ENCODE measurements at places on chromosomes 12 and 14.
A peak's percentile ranks its signal among the peaks of the same experiment; 100 is the strongest.

DNA sequence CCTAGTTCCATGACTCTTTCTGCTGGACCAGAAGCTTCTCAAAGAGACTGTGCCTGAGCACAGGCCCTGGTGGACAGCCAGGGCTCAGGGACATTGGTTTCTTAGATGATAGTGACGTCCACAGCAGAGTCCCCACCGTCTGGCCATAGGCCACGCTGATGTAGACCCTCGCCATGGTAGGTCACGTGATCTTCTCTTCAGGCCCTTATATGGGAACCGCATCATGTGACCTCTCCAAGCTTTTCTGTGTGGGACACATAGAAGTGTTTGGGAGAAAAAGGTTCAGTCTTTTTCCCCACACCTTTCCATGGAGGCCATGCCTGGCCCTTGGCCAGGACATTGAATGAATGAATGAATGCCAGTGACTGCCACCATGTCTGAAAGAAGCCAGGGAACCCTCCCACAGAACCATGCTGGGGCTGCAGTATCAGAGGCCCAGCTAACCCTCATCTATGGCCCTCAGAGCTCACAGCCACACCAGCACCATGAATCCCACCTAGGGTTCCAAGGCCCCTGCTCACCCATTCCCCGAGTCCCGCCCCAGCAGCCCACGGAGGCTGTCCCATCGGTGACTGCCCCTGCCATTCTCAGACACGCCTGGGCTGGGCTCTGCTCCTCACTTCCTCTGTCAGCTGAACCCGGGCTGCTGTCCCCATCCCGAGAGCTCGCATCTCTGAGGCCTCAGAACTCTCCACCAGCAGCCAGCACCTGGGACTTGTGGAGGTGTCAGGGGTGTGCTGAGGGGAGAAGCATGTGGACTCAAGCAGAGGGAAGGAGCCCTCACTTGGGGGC, 292.1 kb downstream of the ADGRD1 start:
- DNase-seq: no peak

GRCh38 chr14:65849558-65849957, 437.0 kb downstream of the FUT8 start:
- DNase-seq: no peak

DNA sequence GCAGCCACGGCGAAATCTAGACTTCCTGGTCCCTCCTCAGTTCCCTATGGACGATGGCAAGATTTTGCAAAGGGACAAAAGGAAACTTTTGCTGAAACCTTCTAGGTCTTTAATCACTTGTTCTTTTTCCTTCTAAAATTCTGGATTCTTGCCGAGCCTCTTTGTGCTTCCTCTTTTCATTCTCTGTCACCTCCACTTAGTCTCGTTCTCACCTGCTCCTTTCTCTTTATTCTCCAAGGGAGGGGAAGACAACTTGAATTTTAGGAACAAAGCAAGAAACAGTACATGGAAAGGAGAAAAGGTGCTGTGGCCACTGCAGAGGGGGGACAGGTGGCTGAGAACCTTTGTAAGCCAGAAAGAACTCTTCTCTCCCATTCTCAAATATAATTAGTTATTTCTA, 194.8 kb downstream of the CACNA1C start:
- DNase-seq: no peak

DNA sequence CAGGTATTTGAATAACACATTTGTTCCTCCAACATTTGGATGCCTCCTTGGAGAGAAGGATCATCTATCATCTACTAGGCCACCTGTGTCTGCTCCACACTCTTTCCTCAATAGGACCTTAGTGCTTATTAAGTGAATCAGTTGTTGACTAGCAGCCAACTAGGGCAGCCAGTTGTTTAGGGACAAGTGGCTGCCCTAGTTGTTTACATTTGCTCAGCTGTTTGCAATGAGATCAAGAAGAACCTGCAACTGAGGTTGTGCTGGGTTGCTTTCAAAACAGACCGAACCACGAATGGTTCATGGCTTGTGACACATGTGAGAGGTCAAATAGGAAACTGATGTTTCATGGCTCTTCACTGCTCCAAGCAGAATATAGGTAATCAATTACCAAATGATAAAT, 53.8 kb downstream of the TMCC3 start:
- no peak for DNase-seq

DNA sequence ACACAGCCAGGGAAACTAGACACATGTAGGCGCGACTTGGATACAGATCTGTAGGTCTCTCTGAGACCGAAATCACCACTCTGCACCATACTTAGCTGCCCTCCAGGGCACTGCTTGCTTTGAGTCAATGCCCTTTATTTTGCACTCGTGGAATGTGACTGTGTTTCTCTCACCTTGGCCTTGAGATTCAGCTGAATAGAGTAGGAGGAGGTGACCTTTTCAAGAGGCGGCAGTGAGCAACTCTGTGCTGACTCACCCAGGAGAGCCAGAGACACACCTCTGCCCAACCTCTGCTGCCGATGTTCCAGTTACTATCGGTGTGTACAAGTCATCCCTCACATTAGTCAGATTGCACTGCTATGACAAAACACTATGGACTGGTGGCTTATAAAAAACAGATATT, 583.4 kb downstream of the VRK1 start:
- DNase-seq: no peak

DNA sequence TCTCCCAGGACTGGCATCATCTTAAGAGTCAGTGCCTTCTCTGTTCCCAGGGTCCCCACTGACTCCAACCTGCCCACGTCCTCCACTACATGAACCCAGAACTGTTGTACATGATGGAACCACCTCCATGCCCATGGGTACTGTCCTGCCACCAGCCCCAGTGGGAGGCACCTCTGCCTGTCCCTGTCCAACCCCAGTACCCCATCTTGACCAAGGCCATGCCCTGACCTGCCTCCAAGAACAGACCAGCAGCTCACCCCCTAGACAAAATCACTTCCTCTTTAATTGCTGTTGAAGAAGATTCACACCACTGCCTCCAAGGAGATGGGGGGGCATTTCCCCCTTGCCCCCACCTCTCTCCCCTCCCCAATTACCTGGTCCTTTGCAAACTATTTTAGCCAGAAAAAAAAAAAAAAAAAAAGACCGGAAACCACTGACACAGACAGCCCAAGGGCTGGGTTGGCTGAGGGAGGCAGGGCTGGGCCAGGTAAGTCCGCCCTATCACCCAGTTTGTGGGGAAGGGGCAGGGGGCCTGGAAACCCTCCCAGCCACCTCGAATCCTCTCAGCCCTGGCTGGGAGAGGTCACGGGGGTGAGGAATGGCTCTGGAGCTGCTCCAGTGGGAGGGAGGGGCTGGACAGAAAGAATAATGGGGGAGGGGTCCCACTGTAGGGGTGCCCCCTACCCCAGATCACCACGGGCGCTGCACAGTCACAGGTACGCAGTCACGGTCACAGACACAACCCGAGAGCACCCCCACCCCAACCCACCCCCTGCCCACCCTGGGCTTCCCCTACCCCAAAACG, 13.4 kb downstream of the AGAP2 start:
- DNase-seq: no peak

DNA sequence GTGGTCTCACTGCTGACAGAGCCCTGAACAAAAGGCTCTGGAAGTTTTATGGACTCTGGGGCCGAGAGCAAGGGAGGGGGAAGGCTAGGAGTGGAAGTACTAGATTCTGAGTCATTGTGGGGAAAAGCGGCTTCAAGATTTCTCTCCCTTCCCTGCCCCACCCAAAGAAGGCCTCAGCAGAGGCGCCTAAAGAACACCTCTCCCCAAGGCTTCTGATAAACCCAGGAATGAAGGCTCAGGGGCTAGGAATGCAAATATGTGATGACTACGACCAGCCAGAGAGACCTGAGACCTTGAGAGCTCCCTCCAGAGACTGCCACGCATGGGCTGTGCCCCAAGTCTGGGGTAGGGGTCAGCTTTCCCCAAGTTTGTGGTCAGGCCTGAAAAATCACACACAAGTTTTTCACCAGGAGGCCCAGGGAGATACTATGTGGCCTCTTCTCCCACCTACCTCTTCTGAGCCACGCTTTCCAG, 130.7 kb upstream of the HIF1A start:
- peak; percentile 99 for DNase-seq

- DNase-seq: no peak
Observed at GRCh38 chr14:65827520-65827919, 415.0 kb downstream of the FUT8 start.

- DNase-seq: peak; percentile 43
Observed at GRCh38 chr14:32417956-32418552, 89.0 kb downstream of the AKAP6 start.

DNA sequence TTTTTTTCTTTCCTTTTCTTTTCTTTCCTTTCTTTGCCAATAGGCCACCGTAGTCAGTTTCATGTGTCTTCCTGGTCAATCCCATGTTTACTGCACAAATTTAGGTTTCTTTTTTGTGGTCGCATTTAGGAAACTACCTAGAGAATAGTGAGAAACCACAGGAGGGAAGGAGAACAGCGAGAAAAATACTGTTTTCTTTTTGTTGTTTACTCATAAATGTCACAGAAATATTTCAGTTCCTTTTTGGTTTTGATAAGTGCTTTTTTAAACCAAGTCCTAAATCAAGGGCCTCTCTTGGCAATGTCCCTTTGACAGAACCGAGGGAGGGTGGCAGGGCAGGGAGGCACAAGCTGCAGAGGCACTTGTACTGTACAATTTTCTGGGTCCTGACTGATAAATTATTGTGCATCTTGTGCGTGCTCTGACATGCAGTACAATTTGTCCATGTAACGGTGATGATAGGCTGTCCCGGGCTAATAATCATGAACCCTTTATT, 326.1 kb downstream of the CACNA1C start:
- DNase-seq: no peak

GRCh38 chr14:34983148-34983760, 462 bp downstream of the SRP54 start:
- no peak for DNase-seq

- no peak for DNase-seq
Observed at GRCh38 chr12:4506870-4507269, 31.8 kb upstream of the RAD51AP1 start.

- no peak for DNase-seq
Observed at GRCh38 chr14:101600891-101601605, 39.8 kb downstream of the DIO3 start.

GRCh38 chr14:77161011-77161410, 19.4 kb upstream of the ZDHHC22 start:
- DNase-seq: no peak

GRCh38 chr12:25083211-25083610, 111.7 kb downstream of the DNAI7 start:
- no peak for DNase-seq

DNA sequence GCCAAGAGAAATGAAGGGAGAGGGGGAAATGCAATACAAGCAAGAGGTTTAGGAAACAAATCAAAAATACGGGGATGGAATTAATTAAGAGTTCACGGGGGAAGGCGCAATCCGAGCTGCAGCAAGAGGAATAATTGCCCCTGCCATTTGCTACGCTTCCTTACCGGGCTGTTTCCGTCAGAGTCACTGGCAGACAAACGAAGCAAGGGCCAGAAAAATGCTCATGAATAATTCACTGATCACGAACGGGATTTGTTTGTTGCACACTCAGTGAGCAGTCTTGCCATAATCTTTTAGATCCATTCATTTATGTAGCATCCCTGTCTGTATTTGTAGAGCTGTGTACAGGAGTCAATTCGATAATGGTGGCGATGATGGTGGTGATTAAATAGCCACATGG, 39.0 kb downstream of the PLXNC1 start:
- DNase-seq: no peak

DNA sequence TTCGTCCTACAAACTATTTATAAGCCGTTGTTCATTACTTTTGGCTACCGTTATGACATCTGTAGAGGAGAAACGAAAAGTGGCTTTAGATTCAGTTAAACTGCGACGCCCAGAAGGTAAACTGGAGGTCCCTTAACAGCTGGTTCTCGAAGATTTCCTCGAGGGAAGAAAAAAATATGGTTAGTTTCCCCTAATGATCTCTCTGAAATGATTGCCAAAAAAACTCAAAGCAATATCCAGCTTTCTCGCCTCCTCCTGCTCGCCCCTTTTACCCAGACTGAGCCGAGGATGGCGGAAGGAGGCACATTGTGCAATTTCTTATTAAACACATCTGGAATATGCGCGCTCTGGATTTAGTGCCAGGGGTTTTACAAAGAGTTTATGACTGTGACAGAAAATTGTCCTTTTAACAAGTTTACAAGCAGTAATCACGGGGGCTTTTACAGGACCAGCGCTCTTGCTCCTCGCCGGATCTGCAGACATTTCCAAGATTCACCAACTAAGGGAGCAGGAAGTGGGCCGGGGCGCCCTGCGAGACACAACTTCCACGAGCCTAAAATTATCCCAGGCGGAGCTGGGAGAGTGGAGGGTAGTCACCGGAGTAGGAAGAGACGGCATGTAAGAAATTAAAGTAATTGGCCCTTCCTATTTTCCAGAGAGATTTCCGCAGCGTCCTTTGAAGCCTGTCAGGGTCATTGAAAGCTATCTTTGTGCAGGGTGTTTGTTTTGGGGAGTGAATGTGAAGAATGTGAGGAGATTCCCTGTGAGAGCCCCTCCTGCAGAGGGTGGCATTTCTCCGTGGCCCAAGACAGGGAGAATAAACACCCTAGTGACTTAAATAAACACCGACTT, 5.6 kb downstream of the SIX1 start:
- no peak for DNase-seq

DNA sequence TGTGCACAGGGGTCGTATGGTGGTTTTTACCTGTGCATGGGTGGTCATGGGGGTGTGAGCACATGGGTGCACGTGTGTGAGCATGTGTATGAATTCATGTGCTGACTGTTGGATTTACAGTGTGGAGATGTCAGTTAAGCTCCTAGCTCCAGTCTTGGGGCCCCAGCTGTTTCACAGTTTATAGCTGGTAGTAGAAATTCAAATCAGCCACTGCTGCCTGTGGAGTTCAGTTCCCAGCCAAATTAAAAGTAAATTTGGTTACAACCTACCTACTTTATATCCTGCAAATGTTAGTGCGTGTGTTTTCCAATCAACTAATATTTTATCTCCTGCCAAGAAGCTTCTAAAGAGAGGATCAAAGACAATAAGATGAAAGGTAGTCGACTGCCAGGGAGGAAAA, 56.0 kb upstream of the HSPB8 start:
- no peak for DNase-seq

DNA sequence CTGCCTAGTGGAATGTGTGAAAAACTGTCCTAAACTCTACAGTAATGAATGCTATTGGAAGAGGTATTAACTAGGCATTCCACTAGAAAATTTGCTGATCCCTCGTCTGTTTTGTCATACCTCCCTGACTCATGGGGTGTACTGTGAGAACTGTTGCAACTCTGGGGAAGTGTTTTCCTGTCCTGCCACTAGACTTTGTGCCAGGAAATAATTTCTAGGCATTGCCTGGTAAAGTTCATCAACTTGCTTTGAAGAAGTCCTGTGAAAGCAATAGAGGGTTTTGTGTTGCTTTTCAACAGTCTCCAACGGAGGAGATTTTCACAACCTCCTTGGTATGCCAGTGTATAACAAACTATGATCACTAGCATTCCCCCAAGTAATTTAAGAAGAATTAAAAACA, 139.9 kb downstream of the AKAP6 start:
- DNase-seq: peak; percentile 47

DNA sequence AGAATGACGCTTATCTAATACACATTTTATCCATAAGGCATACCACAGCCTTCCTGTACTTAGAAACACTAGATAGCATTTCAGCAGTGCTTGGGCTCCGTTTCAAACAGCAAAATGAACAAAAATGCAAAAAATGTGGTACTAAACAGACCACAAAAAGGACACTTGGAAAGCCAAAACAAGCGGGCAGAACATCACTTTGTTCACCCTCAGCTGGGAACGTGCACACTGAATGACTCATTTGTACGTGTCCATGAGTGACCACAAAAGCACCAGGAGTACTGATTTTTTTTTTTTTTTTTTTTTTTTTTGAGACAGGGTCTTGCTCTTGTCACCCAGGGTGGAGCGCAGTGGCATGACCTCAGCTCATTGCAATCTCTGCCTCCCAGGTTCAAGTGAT, 8.9 kb upstream of the FOXN3 start:
- peak; percentile 90 for DNase-seq

- no peak for DNase-seq
Observed at GRCh38 chr14:62711351-62712023, 333.8 kb downstream of the KCNH5 start.

Data from NCI-H226 (cell line).